ENCODE measurements at places on chromosomes 4 and X.

GRCh38 chrX:139720136-139720535 lies 12.2 kb upstream of the MCF2 start:
- no peak for DNase-seq

DNA sequence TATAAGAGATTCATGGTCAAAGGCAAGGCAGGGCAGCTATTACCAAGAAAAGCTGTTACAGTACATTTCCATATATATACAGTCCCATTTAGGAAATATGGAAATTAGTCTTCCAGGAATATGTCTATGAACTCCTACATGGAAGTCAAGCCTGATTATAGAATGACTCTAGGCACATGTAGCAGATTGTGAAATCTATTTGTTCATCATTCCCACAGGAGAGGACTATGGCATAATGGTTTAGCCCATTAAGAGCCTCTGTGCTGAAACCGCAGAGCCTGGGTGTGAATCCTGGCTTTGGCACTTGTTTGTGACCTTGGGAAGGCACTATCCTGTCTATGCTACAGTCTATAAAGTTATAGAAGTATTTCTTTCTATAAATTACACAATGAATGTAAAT lies 764.8 kb downstream of the RAPGEF2 start:
- DNase-seq = no peak

- DNase-seq = no peak
Measured at GRCh38 chrX:17605676-17606075, 131.6 kb upstream of the SCML1 start.

GRCh38 chr4:15294202-15294601 lies 133.6 kb upstream of the C1QTNF7 start:
- DNase-seq = no peak

DNA sequence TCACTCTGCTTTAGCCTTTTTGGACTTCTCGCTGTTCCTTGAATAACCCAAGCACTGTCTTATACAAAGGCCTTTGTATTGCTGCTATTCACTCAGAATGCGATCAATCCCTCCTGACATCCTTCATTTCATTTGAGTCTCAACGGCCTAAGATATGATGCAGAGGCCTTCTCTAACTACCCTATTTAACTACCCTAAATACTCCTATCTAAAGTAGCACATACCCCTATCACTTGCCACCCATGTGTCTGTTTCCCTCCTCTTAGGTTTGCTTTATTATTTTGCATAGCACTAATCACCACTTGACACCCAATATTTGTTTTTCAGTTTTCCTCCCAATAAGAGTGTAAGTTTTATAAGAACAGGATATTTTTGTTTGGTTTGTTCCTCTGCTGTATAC lies 42.3 kb upstream of the ACSL4 start:
- no peak for DNase-seq

GRCh38 chr4:101345596-101346350 lies 1.6 kb downstream of the PPP3CA start:
- DNase-seq = peak; percentile 9

All from stimulated activated CD8-positive, alpha-beta memory T cell treated with anti-CD3 and anti-CD28 coated beads, Interleukin-4, amount 100 ng/mL, for 1 hour (primary cell).